Stimulated activated CD4-positive, alpha-beta T cell treated with anti-CD3 and anti-CD28 coated beads, Interleukin-15, amount 100 ng/mL, for 24 hours (primary cell): ENCODE measurements at places on chromosomes 16 and 17.

GRCh38 chr16:71600822-71601221 lies 23.9 kb upstream of the TAT start:
- no peak for DNase-seq

GRCh38 chr17:8031950-8032349 lies 6.9 kb upstream of the ALOX15B start:
- DNase-seq: no peak

GRCh38 chr17:72240333-72240732 lies 119.5 kb downstream of the SOX9 start:
- no peak for DNase-seq

- no peak for DNase-seq
Observed at GRCh38 chr17:55741356-55741700, 9.5 kb upstream of the PCTP start.

DNA sequence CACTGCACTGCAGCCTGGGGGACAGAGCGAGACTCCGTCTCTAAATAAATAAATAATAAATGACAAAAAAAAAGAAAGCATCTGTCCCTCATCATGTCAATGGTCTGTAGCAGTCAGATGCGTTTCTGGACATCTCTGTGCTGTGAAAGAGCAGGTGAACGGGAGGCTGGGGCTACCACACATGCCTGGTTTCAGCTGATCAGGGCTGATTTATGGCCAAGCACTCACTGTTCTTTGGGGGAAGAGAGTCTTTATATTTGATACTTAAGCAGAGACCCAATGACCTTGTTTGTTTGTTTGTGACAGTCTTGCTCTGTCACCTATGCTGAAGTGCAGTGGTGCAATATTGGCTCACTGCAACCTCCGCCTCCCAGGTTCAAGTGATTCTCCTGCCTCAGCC lies 17.5 kb downstream of the KIAA0513 start:
- DNase-seq: no peak
